ENCODE measurements at places on chromosomes 16 and 17.
A peak's percentile ranks its signal among the peaks of the same experiment; 100 is the strongest.

DNA sequence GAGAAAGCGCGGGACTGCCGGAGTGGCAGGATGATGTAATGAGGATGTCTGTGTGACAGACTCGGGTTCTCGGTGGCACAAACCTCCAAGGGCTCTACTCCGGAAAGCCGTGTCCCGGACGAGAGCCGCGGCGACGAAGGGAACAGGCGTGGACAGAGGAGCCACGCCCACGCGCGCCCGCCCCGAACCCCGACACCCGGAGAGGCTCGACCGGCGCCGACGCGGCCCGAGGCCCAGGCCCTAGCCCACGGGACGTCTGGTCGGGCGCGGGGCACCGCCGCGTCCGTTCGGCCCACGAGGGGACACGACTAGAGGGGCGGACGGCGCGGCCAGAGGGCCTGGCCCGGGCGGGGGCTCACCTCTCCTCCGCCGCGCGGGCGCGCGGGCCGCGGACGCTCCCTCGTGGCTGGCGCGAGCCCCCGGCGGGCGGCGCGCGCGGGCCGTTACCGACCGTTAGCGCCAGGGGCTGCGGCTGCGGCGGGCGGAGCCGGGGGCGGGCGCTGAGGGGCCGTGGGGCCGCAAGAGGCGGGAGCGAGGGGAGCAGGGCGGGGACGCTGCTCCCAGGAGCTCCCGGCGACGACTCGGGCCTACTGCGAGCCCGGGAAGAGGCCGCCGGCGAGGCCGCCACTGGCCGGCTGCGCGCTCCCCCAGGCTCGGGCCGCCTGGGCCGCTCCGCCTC, 2.1 kb upstream of the IRX5 start:
- no peak for DNase-seq

GRCh38 chr17:40859536-40859935, 7.5 kb downstream of the KRT12 start:
- DNase-seq, result no peak

DNA sequence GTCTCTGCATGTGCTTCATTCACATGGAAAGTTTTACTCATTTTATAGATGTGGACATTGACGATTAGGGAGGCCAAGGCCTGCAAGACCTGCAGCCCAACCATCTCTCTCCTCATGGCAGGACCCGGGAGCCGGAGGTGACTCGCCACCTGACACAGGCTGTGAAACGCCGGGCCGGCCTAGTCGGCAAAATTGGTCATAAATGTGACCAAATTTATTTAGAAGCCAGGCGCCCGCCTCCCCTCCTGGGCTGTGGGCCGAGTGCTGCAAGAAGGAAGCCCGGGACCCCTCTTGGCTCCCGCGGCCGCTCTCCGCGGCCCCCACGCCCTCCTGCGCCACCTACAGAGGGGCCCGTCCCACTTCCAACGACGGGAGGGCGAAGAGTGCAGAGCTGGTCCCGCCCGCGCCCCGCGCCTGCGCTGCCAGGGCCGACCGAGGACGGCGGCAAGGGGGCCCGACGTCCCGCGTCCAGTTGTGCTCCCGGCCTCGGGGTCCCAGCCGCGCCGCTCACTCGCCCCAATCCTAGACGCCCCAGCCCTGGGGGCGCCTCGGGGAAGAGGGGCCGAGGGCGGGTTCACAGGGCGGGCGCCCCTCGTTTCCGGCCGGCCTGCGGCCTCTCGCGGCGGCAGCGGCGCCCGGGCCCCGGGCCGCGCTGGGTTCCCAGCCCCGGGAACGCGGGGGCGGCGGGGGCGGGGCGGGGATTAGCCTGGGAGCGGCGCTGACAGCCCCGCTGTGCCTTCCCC, 47.5 kb downstream of the WNT3 start:
- DNase-seq, result no peak

DNA sequence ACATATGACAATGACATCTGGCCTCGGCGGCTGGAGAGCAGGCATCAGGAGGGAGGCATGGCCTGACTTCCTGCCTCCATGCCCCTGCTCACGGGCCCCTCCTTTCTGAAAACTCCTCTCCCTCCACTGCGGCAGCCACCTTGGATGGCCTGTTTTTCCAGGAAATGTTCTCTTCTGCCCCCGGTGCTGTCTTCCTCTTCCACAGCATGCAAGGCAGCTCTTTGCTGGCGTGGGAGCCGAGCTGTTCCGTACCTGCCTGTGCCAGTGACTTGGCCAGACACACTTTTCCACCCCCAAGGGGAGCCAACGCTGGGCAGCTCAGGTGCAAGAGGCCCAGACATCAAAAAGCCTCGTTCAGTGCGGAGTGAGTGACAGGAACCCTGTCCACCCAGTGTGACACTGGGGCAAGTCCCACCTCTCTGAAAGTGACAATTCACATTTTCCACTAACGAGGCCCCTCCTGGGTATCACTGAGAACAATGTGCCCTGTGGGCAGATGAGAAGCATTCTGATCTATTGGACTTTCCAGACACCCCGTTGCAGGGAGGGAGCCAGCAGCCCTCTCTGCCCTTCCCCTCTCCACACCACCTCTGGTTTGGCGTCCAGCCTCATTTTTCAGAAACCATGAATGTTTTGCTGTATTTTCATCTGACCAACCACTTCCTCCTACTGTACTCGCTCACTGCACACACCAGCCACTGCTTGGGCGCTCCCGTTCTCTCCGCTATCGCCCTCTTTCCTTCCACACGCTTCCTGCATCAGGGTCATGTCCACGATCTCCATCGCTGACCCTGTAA, 31.2 kb downstream of the NSMCE1 start:
- DNase-seq, result peak; percentile 69

DNA sequence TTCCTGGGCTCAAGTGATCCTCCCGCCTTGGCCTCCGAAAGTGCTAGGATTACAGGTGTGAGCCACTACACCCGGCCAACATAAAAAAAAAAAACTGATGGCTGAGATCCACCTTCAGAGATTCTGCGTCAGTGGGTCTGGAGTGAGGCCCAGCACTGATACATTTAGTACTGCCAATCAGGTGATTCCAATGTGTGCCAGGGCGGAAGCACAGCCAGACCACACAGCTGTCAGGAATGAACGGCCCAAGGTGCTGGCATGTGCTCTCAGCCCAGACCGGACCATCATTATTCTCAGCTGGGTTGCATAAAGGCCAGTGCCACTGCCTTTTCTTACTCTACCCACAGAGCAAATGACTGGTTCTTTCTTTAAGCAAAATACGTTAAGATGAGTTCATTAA, 1.2 kb upstream of the BCO1 start:
- no peak for DNase-seq

- DNase-seq, result no peak
These were observed 59.3 kb downstream of the CENPV start for GRCh38 chr17:16293931-16294330.

GRCh38 chr16:46871597-46871996, 12.6 kb upstream of the GPT2 start:
- DNase-seq, result no peak

GRCh38 chr16:17557949-17558348, 87.2 kb upstream of the XYLT1 start:
- DNase-seq, result no peak

DNA sequence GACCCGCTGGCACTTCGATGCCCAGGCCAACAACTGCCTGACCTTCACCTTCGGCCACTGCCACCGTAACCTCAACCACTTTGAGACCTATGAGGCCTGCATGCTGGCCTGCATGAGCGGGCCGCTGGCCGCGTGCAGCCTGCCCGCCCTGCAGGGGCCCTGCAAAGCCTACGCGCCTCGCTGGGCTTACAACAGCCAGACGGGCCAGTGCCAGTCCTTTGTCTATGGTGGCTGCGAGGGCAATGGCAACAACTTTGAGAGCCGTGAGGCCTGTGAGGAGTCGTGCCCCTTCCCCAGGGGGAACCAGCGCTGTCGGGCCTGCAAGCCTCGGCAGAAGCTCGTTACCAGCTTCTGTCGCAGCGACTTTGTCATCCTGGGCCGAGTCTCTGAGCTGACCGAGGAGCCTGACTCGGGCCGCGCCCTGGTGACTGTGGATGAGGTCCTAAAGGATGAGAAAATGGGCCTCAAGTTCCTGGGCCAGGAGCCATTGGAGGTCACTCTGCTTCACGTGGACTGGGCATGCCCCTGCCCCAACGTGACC, 5.0 kb downstream of the WFIKKN2 start:
- DNase-seq, result no peak

GRCh38 chr17:60819447-60820130, 141.9 kb downstream of the BCAS3 start:
- no peak for DNase-seq

DNA sequence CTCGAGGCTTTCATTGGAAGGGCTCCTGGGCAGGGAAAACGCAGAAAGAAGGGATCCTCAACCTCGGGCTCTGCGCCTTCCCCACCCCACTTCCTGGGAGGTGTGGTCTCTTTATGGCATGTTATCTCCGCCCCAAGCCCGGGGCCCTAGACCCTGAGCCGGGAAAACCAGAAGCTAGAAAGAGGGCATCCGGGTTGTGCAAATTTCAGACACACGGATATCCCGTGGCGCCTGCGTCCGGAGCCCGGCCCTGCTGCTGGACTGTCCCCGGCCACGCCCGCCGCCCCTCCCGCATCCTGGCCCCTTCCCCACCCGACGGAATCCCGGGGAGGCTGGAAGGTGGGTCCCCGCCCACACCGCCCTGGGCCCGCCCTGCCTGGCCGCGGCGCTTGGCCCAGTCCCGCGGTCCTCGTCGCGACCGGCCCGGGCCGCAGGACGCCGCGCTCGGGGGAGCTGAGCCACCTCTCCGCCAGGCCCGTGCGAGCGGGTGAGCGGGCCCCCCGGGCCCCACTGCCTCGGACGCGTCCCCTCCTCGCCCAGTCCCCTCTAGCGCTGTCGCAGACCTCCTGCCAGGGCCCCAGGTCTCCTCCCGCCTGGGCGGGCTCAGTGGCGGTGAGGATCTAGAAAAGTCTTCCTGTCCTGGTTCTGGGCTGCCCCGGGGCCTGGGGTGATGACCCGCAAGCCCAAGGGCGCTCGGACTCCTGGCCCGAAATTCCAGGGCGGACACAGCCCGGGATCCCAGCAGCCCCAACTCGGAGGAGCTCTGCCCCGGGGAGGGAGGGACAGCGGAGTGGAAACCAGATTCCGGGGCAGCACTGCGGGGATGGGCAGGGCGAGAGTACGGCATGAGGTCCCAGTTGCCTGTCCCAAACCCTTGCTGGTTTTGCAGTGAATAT, at the start of gene SLC16A5:
TSS of gene SLC16A5 (plus strand) at position 397 of the 896 bp plus-strand sequence. CDS start 5,683 bp downstream, outside the sequence.
- no peak for DNase-seq

GRCh38 chr16:69773260-69773947, 11.3 kb downstream of the WWP2 start:
- no peak for DNase-seq

DNA sequence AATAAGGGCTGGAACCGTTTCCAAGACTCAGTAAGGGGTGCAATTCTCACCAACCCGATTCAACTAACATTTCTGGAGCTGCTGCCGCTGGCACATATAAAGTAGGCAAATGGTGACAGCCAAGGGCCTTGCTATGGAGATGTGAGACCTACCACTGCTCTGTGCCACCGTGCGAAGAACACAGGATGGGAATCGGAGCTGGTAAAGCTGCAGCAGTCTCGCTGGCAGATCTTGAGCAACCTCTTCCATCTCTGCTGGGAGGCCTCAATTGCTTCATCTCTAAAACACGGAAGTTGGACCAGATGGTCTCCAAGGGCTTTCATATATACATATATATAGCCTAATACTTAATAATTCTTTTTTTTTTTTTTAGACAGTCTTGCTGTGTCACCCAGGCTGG, 128.9 kb upstream of the RCVRN start:
- no peak for DNase-seq

DNA sequence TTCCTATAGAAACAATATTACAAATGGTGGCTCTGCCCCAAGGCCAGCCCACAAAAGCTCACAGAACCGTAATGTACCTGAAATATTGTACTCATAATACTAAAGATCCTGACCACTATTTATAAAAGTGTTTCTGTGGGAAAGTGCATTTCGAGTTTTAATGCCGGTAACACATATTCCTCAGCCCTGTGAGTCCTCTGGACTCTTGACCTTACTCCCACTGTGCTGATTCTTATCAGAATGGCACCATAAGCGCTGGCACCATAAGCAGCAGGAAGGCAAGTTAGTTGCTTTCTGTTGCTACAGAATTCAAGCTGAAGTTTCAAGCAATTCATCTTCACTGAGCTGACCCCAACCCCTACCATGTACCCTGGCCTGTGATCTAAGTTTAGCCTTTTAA, 36.4 kb upstream of the MED13 start:
- no peak for DNase-seq

- DNase-seq, result no peak
These were observed 6.5 kb downstream of the IRX5 start for GRCh38 chr16:54936979-54937670.

- no peak for DNase-seq
These were observed 105.9 kb downstream of the ABCC12 start for GRCh38 chr16:48049847-48050246.

DNA sequence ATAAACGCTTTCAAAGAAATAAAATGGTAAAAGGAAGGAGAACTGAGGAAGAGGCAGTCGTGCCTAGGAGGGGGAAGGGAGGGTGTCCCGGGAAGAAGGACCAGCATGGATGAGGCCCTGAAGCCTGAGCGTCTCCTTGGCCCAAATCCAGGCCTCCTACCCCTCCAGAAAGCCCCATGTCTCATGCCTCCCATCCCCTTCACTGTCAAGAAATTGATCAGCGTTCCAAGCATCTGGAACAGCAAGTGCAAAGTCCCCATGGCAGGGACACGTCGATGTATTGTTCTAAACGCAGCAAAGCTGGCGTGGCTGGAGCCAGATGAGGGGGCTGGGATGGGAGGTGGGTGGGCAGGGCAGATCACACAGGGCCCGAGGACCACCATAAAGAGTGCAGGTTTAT, 22.6 kb downstream of the SEC14L5 start:
- no peak for DNase-seq

GRCh38 chr16:726438-727290, at the start of the genes CCDC78 and HAGHL:
Gene CCDC78, minus strand, starts transcription at chr16:726443. Its CDS starts 76 bp downstream, at chr16:726367.
Gene HAGHL, plus strand, starts transcription at chr16:727106. Its CDS starts 404 bp downstream, at chr16:727510.
- DNase-seq, result no peak

DNA sequence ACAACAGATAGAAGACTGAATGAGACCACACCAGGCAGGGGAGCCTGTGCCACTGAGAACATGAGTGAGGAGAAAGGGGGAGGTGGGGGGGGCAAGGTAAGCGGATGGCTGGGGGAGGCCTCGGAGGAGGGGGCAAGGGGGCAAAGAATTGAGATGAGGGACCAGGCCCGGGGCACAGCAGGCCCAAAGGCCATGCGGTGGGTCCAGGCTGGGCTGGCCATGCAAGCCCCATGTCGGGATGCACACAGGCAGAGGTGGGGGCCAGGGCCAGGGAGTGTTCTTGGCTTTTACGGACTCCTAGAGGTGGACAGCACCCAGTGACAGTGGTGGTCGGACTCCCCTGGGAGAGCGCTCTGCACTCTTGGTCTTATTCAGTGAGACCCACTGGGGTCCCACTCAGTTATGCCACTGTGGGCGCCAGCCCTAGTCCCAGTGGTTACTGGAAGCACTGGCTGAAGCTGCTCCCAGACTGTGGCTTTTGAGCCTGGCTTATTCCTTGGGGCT, 4.8 kb upstream of the MTHFSD start:
- DNase-seq, result no peak

DNA sequence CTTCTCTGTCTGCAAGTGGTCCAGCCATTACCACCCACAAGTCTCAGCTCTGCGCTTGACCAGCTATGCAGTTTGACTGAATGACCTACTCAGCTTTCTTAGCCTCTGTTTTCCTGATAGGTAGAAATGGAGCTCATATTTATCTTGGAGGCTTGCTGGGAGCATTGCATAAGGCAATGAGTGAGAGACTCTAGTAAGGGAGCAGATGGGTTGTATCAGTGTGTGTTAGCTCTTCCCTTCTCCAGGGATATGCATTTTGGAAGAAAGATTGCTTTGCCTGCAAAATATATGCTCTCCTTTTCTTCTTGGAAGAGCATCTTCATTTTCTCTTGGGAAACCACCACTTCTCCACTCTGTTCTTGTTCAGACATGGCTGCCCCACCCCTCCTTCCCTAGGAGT, 26.1 kb downstream of the DHRS7C start:
- DNase-seq, result no peak

Data from stimulated activated CD4-positive, alpha-beta T cell treated with anti-CD3 and anti-CD28 coated beads, Interleukin-4, amount 100 ng/mL, for 48 hours (primary cell).